ENCODE measurements at places on chromosomes 6 and 20. TPM values are rescaled to one million over a fixed set of nuclear protein-coding genes. Genes with fewer than 3 reads are reported as not detected.

DNA sequence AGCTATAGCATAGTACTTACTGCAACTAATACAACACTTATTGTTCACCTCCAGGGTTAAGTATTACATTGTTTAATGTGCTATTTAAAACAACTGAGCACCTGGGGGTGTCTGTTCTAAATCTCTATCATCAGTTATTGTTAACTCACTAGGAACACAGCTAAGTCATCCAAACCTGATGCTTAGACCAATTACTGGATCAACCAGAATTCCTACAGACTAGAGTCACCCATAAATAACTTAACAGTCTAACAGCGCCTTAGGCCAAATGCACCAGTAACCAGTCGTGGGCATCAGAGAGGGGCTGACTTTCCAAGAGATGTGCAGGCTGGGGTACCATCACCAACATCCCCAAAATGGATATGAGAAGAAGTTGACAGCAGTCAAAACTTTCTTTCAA, 110.7 kb downstream of the ADTRP start:
- DNase-seq = no peak

Gene ID4
- 36.2 TPM for polyA plus RNA-seq

DNA sequence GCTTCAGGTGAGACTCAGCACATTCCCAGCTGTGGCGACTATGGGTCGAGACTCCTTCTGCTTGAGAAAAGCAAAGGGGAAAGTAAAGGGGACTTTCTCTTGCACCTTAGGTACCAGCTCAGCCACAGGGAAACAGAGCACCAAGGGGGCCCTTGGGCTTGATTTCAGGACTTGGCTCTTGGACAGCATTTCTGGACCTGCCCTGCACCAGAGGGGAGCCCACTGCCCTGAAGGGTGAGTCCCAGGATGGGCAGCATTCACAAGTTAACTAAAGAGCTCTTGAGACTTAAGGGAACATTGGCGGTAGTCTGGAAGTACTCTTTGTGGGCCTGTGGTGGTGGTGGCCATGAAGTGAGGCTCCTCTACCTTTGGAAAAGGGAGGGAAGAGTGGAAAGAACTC, 50.3 kb upstream of the RCAN2 start:
- no peak for DNase-seq

- no peak for DNase-seq
These were observed 131.1 kb upstream of the MYLIP start for GRCh38 chr6:15997586-15998388.

DNA sequence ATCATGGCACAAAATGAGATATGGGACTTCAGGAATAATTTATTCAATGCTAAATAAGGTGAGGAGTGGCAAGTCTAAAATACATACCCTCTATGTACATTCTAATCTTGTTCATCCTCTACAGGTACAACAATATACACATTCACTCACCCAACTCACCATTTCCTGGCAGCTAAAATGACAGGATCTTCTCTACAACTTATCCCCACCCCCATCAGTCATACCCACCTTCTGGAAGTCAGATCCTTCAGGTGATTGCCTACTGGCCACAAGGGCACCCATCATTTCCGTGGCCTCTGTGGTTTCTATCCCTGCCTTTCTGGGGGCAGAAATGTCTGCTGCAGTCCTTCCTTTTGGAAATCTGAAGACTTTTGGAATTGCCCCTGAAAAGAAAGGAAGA, 22.8 kb upstream of the CRIP3 start:
- DNase-seq = no peak

Gene ACTL10
- polyA plus RNA-seq = 3.1 TPM

Gene PSMB8
- polyA plus RNA-seq = 216 TPM

GRCh38 chr6:159815410-159815809, 15.3 kb downstream of the PNLDC1 start:
- no peak for DNase-seq

DNA sequence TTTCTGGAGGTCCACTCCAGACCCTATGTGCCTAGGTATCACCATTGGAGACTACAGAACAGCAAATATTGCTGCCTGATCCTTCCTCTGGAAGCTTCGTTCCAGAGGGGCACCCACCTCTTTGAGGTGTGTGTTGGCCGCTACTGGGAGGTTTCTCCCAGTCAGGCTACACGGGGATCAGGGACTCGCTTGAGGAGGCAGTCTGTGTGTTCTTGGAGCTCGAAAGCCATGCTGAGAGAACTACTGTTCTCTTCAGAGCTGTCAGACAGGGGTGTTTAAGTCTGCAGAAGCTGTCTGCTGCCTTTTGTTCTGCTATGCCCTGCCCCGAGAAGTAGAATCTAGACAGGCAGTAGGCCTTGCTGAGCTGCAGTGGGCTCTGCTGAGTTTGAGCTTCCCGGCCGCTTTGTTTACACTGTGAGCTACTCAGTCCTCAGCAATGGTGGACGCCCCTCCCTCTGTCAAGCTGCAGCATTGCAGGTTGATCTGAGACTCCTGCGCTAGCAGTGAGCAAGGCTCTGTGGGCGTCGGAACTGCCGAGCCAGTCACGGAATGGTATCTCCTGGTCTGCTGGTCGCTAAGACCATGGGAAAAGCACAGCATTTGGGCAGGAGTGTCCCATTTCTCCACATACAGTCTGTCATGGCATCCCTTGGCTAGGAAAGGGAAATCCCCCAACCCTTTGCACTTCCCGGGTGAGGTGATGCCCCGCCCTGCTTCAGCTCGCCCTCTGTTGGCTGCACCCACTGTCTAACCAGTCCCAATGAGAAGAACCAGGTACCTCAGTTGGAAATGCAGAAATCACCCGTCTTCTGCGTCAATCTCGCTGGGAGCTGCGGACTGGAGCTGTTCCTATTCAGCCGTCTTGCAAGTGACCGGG, 32.5 kb upstream of the ASCC3 start:
- DNase-seq = no peak

- no peak for DNase-seq
These were observed 811 bp upstream of the RSPO4 start for GRCh38 chr20:1002682-1003561.

Gene COL10A1
- polyA plus RNA-seq = not detected

- no peak for DNase-seq
These were observed 354.0 kb downstream of the ESR1 start for GRCh38 chr6:152161501-152161900.

Gene TMC2
- 0.15 TPM for polyA plus RNA-seq

DNA sequence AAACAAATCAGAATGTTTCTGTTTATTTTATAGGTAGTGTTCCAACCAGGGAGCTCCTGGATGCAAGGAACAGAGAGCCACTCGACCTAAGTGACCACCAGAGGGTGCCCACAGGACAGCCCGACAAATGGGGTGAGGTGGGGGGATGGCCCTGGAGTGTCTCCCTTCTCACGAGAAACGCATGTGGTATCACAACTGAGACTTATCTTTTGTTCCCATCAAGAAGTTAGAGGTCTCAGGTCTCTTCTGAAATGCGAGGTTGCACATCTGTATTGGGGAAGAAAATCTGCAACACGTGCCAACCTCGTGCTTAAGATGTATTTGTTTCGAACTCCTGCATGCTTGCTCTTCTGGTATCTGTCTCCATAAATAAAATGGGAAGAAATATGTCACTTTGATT, 104.0 kb downstream of the ISM1 start:
- no peak for DNase-seq

GRCh38 chr6:26224940-26225847, 138.0 kb downstream of the HFE start:
- DNase-seq = peak; percentile 98

DNA sequence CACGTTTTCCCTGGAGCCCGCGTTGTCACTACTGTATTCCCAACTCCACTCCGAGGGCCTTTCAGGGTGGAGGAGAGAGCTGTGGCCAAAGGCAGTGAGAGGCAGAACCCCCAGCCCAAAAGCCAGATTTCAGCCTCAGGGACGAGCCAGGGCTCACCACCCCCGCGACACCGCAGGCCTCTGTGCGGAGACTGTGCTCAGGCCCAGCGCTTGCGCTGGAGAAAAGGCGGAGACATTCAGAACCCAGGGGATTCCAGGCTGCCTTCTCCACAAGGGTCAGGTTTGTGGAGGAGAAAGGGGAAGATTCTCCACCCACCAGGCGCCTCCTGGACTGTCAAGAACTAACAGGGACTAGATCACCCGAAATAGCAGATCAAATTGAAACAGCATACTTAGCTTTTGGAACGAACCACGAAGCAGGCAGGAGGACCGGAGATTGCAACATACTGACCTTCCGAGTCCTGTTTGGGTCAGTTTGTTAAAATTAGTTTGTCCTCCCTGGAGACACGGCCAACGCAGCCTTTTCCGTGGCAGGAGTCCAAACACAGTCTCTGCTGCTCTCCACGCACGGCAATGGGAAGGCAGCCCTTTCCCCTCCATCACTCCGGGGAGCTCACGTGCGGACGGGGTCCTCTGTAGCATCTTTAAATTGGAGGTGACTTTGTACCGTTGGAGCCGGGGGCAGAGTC, 14.4 kb downstream of the DLL1 start:
- peak; percentile 82 for DNase-seq

DNA sequence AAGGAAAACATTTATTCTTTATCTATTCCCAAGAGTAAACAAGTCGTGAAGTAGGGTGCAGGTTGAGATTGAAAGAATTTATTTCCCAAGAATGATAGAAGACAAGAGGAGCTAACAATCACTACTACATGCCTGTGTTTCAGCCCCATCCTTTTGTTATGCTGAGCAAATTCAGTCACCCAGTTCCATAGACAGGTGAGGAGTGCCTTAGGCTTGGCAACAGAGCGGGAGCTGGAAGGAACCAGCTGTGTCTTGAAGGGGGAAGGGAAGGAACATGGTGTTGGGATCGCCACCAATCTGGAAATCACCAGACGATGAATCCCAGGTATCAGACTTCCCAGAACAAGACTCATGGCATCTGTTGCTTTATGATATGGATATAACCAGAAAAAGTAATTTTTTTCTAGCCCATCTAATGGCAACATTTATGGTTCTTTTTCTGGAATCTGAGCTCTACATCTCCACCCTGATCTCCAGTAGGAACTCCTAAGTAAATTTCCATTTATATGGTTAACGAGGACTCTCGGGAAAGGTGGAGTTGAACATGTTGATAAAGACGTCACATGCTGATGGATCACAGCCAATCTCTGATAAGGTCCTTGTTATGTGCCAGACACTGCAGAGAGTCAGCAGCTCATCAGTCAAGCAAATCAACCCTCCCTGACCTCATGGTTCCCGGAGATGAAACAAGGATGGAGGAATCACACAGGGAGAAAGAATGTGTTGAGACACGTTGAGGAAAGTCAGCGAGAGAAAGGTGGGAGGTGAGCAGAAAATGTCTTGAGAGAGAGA, 344.9 kb downstream of the SMOC2 start:
- no peak for DNase-seq

GRCh38 chr6:28506807-28507475, 8.7 kb downstream of the GPX6 start:
- DNase-seq = no peak

- no peak for DNase-seq
These were observed 52.9 kb upstream of the SLC22A16 start for GRCh38 chr6:110529355-110529754.

DNA sequence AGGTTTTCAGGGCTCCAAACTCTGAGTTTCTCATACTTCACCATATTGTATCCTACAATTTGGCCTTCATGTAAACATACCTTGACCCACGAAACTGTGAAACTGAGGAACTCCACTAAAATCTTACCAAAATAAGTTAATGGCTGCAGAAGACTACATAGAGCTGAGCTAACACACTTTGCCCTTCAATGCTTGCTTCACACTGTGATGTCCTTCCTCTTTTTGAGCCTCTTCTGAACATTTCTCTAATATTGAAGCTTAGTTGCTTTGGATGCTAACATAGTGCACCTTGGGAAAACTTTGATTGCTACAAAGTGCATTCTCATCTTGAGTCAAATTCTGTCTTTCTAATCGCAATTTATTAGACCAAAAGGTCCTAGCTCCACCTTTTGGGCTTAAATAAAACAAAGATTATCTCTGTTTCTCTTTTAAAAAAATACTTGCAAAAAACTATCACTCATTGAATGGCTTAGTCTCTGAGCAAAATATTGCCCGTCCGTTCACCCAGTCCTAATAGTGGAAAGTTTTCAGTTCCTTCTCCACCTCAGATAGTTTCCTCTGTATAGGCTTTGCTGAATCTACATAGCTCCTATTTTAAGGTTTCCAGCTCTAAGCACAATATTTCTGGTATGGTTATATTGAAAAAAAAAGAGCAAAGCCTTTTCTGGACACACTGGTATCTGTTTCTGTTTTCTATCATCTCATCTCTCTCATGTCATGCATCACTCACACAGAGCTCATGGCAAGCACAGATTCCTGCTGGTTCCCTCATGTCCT, 494.6 kb downstream of the RFPL4B start:
- DNase-seq = no peak

DNA sequence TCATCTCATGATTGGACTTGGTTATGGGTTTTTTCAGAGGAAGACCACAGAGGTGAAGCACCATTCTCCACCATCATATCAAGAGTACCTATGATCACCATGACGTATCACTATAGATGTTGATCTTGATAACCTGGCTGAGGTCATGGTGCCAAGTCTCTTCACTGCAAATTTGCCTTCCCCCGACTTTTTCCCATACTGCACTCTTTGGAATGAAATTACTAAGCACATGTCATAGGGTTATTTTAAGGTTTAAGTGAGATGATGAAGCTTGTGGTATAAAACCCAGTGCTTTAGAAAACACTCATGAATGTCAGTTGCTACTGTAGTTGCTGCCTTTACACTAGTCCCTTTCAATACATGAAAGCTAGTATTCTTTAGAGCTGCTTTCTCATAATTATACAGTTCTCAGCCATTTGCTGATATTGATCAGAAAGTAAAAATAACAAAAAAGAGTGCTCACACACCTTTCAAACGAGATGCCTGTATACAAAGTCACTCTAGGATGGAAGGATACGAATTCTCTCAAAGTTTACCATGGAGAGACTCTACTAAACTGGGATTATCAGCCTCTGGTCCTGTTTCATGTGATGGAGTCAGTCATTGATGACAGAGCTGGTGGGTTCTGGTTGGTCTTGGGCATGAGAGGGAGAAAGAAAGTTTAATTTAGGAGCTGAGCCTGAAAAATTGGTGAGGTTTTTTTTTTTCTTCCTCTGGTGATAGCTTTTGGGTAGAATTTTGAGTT, 228.1 kb downstream of the PRL start:
- DNase-seq = no peak

GRCh38 chr6:18829272-18829870, 442.2 kb downstream of the RNF144B start:
- DNase-seq = no peak

DNA sequence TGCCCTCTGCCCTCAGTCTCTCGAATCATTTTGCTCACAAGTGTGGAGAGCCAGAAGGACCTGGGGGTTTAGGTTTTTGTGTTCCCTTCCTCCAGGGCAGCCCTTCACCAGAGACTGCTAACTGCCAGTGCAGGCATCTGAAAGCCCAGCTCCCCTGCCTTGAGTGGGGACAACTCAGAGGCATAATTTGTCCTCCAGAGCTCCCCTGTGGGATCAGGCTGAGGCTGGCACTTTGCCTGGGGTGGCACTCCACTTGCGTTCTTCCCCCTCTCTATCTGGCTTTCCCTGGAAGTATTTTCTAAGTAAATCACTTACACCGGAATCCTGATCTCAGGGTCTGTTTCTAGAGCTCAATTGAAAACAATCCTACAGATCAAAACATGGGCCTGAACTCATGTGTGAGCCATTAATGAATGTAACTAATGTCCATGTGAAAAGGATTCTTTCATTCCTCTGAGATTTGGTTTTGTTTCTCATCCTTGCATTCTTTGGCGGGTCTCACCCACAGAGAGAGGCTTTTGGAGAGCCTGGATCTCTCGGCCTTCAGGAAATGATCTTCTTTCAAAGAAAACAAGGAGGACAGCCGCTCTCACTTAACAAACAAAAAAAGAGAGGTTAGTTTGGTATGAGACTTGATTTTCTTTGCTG, 125.7 kb upstream of the RIPOR2 start:
- no peak for DNase-seq

Gene HSPA1L
- 1.0 TPM for polyA plus RNA-seq

Gene HRH3
- not detected for polyA plus RNA-seq

Gene SHLD1
- polyA plus RNA-seq = 6.4 TPM

Measured in lung (tissue), 17 donors.